ENCODE measurements at places on chromosomes 2 and 18. TPM values are rescaled to one million over a fixed set of nuclear protein-coding genes. Genes with fewer than 3 reads are reported as not detected.

GRCh38 chr18:79481046-79481790 lies 85.5 kb downstream of the NFATC1 start:
- DNase-seq = peak; percentile 48

- no peak for DNase-seq
Measured at GRCh38 chr2:109204412-109204811, 75.4 kb downstream of the SH3RF3 start.

The ANKRD53 gene
- not detected for total RNA-seq

DNA sequence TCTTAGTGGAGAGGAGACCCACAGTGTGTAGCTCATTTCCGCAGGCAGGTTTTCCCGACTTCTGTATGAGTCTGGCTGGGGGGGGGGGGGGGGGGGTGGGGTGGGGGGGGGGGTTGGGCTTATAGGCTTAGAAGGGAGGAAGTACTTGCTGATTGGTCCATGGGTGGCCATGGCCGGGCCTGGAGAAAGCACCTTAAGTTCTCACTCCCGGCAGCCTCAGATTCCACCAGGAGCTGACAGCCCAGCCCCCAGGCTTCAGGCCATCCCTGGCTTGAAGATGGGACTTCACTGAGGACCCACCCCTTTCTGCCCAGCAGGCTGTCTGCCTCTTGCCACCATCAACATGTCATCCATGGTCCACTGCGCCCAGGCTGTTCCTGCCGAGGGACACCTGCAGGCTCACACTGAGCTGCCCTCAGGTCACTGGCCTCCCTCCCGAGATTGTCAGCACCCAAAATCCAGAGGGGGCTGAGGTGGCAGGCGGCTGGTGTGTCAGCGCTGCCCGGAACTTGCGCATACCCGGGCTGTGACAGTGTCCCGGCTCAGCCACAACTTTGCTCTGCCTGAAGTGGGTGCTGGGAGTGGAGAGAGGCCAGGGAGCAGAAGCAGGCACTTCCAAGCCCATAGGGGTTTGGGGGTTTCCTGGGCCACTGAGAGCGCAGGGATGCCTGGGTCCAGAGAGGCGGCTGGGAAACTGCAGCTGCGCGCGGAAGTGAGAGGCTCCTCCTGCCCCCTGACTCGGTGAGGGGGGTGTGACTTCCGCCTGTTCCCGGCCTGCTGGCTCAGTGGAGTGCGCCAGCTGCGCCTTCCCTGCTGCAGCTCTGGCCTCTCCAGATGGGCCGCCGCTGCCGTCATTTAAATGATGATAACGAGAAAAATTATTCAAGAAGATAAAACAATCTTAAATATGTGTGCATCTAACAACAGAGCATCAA lies 256.1 kb downstream of the RPRM start:
- peak; percentile 13 for DNase-seq

The ZNF521 gene
- total RNA-seq = 1.6 TPM

GRCh38 chr2:63696496-63696895 lies 107.7 kb downstream of the MDH1 start:
- DNase-seq = no peak
